ENCODE measurements at places on chromosomes 16 and 17.

GRCh38 chr17:63543822-63544420 lies 6.4 kb upstream of the DCAF7 start:
- DNase-seq = no peak

DNA sequence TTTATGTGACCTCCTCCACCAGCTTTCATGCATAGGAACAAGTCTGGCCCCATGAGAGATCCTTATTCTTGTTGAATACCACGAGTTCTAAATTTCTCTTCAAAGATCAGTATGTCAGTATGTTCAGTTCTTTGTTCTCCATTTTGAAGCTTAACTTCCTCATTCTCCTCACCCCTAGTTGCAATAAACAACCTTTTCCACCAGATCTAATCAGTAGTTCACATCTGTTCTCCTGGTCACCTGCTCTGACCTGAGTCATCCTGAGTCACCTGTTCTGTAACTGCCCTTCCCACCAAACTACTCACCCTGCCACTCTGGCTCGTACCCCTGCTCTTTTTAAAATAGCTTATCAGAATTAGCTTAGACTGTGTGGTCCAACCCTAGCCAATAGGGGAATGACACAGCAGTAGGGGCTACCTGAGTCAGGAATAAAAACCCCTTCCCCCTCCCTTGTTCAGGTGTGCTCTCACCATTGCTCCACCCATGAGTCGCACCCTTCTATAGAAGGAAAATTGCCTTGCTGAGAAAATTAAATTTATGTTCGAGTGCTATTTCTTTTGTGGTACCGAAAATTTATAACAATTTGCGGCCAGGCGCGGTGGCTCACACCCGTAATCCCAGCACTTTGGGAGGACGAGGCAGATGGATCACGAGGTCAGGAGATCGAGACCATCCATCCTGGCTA lies 94.6 kb downstream of the EMP2 start:
- no peak for DNase-seq

- no peak for DNase-seq
These were observed 23.2 kb upstream of the FASN start for GRCh38 chr17:82121246-82121645.

DNA sequence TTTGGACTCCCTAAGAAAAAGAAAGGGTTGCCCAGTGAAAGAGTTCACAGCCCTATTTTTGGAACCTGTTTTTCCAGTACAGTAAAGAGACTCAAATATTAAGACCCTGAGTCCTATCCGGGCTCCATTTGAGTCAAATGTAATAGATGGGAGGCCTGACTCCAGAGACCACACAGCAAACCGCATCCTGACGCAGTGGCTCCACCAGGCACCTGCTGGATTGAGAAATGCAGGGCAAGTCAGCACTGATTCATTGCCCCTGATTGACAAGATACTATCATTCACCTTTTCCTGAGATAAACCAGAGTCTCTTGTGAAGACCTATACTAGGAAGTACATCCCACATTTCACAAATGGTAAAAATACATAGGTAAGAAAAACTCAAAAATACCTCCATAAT lies 715.7 kb upstream of the SOX9 start:
- DNase-seq = no peak

DNA sequence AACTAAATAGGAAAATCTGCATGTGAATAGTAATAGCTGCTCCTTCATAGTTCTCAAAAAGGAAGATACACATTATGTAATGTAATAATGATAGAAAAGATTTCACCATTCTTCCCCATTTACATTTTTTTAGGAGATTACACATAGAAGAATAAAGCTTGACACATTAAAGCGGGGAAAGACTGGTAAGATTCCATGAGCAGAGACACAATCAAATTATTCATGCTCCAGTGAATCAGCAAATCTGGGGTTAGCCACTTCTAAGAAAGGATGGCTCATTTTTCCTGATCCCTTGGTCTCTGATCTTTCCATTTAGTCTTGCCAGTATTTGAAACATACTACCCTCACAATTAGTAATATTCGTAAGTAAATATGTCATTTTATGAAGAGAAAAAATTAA lies 81.9 kb downstream of the CA4 start:
- DNase-seq = no peak

- no peak for DNase-seq
These were observed 14.9 kb upstream of the TMEM11 start for GRCh38 chr17:21228845-21229244.

GRCh38 chr17:3732210-3732621 lies 8.5 kb downstream of the HASPIN start:
- DNase-seq = no peak

GRCh38 chr17:3859940-3860339 lies 13.9 kb upstream of the NCBP3 start:
- DNase-seq = no peak

GRCh38 chr17:77304051-77304745 lies 163.4 kb downstream of the SEC14L1 start:
- no peak for DNase-seq

DNA sequence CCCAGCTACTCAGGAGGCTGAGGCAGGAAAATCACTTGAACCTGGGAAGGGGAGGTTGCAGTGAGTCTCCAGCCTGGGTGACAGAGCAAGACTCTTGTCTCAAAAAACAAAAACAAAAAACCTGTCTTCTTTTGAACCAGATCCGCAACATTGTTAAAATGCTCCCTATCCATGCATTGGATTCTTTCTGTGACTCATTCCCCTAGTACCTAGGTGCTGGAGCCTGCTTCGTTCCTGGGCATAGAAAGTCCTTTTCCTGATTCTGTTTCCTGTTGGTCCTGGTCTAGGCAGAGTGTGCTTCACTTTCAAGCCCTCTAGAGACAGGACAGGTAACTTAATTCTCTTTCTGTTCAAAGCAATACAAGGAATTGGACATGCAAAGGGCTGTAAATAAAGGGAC lies 5.2 kb downstream of the EPN2 start:
- DNase-seq = no peak

- no peak for DNase-seq
These were observed 161.3 kb upstream of the GSE1 start for GRCh38 chr16:85451641-85452363.

- no peak for DNase-seq
These were observed 155.7 kb upstream of the NOL11 start for GRCh38 chr17:67562005-67562404.

DNA sequence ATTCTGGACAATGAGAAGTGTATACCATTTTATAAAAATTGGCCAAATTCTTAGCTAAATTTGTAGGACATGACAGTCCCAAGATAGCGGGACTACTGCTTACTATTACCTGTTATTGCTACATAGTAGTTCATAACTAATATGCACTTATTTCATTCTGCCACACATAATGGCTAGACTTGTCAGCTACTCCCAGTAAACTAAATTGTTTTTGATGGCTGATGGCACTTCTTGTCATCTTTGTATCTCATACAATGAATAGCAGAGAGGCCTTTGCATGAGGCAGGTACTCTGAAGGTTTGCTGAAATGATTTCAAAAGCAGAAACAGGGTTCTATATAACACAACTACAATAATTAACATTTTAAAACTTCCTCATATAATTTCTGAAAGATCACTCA lies 44.0 kb downstream of the ITFG1 start:
- DNase-seq = no peak

- no peak for DNase-seq
These were observed 26.8 kb downstream of the SGSM2 start for GRCh38 chr17:2363851-2364762.

DNA sequence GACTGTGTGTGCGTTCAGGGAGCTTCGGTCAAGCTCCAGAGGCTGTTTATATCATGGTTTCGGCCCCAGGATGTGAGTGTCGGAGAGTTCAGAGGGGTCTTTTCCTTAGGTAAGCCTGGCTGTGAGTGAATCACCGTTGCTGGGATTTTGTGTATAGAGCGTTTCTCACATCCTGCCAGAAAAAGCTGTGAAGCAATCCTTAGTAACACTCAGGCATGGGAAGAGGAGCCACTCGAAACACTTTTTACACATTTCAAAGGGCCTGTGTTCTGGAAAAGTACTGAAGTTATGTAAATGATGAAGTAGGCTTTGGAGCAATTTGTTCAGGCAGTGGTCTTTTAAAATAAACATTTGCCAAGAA lies 662 bp downstream of the PGS1 start:
- DNase-seq = no peak

DNA sequence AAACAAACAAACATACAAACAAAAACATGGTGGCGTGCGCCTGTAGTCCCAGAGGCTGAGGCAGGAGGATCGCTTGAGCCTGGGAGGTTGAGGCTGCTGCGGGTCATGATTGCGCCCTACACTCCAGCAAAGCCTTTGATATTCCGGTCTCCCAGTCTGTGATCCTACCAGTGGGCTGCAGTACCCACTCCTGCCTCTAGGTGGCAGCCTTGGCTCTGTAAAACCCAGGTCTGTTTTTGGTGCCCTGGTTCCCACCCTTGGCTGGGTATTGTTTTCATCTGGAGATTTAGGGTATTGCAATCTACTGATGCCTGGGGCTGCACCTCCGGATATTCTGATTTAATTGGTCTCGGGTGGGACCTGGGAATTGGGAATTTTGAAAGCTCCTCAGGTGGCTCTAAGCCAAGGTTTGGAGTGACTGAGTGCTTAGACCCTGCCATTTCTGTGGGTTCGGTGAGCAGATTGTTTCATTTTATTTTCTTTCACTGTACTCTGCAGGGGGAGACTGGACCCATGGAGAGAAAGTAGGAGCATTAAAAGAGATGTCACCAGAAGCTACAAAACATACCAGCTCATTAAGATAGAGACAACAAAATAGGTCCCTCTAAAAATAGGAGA lies 40.5 kb downstream of the MYH3 start:
- DNase-seq = no peak

DNA sequence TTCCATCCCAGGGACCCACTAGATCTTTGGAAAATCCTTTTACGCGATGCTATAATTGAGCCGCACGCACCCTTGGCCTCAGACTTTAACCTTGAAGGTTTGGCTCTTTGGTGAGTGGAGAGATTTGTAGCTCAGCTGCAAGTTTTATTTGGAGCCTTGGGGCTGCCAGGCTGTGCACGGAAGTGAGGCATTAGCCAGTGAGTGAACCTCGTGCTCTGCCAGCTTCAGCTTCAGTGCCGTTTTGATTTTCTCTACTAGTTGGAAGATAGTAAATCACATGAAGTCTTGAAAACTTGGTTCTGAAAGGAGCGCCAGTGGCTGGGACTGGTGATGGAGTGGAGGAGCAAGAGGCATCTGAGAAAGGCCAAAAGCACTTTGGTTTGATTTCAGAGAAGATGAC lies 17.3 kb downstream of the CRHR1 start:
- no peak for DNase-seq
